HepG2 (cell line): ENCODE measurements at places on chromosomes 4 and X. TPM values are rescaled to one million over a fixed set of nuclear protein-coding genes. Genes with fewer than 3 reads are reported as not detected.
A peak's percentile ranks its signal among the peaks of the same experiment; 100 is the strongest.

PRR27 gene
- total RNA-seq: not detected in 2 replicates

CLDN34 gene
- total RNA-seq: 0.21 TPM in 1 of 2 replicates, not detected in the other

JAKMIP1 gene
- total RNA-seq: not detected in 2 replicates

TBL1X gene
- total RNA-seq: 17.6 and 23.9 TPM in 2 replicates

BST1 gene
- total RNA-seq: 0.22 and 0.49 TPM in 2 replicates

RS1 gene
- total RNA-seq: not detected in 2 replicates

IL15 gene
- 0.18 and 0.24 TPM in 2 replicates for total RNA-seq

DNA sequence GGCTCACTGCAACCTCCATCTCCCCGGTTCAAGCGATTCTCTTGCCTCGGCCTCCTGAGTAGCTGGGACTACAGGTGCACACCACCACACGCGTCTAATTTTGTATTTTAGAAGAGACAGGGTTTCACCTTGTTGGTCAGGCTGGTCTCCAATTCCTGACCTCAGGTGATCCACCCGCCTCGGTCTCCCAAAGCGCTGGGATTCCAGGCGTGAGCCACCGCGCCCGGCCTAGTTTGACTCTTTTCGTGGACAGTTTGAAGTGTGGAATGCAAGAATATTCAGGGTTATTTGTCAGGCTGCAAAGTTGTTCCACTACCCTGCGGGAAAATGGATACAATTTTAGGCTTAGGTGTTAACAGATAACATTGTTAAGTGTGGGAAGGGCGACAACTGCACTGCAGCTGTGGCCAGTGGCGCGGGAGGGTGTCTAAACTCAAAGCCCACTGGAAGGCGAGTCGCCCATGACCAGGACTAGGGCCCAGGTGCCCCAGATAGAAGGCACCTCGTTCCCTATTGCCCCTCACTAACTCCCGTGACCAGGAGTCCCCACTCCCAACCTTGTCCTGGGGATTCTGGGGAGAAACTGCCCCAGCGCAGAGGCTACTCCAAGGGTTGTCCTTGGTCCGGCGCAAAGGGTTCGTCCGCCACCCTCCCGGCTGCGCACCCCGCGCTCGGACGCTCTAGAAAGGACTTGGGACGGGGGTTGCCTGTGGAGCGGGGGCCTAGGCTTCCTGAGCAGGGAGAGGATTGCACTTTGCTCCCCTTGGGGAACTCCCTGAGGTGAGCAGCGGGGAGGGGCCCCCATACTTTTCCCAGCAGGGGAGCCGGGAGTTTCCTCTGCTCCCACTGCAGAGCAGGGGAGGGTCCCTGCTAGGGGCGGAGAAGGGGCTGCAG lies 1.1 kb upstream of the CD99 start:
- peak overlapping the region; percentile 84 for H3K27ac ChIP-seq
- no peaks in the 10 kb centered on the region for H3K27me3 ChIP-seq
- H3K36me3 ChIP-seq: no peaks in the 10 kb centered on the region

EPGN gene
- total RNA-seq: not detected in 2 replicates

- H3K4me3 ChIP-seq: no peak overlapping the region
- H3K27ac ChIP-seq: no peak overlapping the region
- H3K27me3 ChIP-seq: peaks cover 6% of the 10 kb centered on the region; the same call in 1 of the 3 replicates
- DNase-seq: no peak
These were observed 7.9 kb downstream of the EVC2 start for GRCh38 chr4:5700459-5700858.

DNA sequence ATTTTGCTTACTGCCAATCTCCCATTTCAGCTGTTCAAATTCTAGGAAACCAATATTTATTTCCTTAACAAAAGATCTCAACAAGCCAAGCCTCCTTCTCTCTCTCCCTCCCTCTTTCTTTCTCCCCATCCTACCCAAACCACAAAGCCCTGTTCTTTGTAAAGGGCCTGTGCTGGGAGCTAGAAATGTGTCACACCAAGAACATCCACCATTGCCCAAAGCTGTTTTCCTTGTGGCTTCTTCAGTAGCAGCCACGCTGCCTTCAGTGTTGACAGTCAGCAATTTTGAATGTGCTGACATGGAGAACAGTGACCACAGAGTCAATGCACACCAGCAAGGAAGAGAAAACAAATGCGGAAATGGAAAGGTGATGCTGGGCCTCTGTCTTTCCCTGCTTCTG lies 203.0 kb downstream of the MAML3 start:
- H3K27me3 ChIP-seq: no peaks in the 10 kb centered on the region; the same call in 1 of the 2 replicates
- no peak overlapping the region for H3K4me3 ChIP-seq
- H3K27ac ChIP-seq: no peak overlapping the region

DNA sequence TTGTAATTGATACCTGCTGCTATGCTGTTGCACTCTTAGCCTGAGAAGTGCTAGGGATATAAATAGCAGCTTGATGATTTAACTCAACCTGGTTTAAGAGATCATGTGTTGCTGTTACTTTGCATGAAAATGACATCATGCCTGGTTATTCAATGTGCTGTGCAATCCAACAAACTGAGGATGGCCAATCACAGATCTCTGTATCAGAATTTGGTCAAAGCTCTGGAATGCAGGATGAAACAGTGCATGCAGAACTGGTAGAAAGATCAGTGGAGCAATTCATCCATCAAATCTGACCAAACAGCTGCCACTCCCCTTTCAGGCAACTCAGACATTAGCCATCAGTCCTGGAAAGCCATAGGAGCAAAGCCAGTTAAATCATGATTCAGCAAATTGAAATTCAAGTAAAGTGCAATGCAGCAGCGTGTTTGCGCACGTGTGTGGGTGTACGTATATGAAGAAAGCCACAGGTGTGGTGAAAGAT lies 160.3 kb upstream of the RASGEF1B start:
- peaks cover 28% of the 10 kb centered on the region for H3K4me1 ChIP-seq
- no peaks in the 10 kb centered on the region for H3K36me3 ChIP-seq
- no peak overlapping the region for H3K4me3 ChIP-seq
- H3K27me3 ChIP-seq: no peaks in the 10 kb centered on the region

GAB3 gene
- not detected in 2 replicates for total RNA-seq

SPATA18 gene
- 13.2 and 13.9 TPM in 2 replicates for total RNA-seq

SPIN2B gene
- total RNA-seq: 8.7 and 10.4 TPM in 2 replicates

DNA sequence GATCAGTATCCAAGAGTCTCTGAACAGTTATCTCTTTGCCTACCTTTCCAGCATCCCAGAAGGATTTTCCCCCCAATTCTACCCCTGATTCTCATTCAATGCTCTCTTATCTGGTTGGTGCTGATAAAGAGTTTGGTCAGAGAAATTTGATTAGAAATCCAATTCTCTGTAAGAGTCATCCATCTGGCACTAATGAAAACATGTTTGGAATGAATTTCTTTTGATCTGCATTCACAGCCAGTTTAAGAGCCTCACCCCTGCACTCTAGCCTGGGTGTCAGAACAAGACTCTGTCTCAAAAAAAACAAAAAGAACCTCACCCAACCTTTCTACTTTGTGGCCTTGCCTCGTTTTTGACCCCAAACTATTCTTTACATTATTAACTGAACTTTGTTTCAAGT lies 122.1 kb downstream of the MANBA start:
- no peak overlapping the region for H3K4me3 ChIP-seq
- no peak overlapping the region for H3K27ac ChIP-seq
- H3K4me1 ChIP-seq: no peaks in the 10 kb centered on the region

DNA sequence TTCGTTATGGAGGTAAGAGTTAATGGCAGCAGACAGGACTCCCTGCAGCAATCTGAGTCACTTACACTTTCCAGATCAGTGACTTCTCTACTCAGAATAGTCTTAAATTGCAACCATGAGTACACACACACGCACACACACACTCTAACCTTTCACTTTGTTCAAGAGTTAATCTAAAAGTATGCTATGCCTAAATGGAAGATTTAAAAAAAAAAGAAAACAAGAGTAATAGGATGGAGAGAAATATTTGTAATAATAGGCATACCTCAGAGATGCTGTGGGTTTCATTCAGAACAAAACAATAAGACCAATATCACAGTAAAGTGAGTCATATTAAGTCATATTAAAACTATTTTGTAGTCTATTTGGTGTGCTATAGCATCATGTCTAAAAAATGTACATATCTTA lies 969.1 kb upstream of the PCDH10 start:
- H3K27ac ChIP-seq: no peak overlapping the region
- no peaks in the 10 kb centered on the region for H3K4me1 ChIP-seq
- H3K36me3 ChIP-seq: no peaks in the 10 kb centered on the region
- no peaks in the 10 kb centered on the region for H3K27me3 ChIP-seq
- no peak for DNase-seq

- H3K4me3 ChIP-seq: no peak overlapping the region
- peaks cover 37% of the 10 kb centered on the region for H3K36me3 ChIP-seq
- H3K27ac ChIP-seq: no peak overlapping the region
- DNase-seq: no peak
These were observed 64.1 kb downstream of the TNIP2 start for GRCh38 chr4:2691952-2692435.

DNA sequence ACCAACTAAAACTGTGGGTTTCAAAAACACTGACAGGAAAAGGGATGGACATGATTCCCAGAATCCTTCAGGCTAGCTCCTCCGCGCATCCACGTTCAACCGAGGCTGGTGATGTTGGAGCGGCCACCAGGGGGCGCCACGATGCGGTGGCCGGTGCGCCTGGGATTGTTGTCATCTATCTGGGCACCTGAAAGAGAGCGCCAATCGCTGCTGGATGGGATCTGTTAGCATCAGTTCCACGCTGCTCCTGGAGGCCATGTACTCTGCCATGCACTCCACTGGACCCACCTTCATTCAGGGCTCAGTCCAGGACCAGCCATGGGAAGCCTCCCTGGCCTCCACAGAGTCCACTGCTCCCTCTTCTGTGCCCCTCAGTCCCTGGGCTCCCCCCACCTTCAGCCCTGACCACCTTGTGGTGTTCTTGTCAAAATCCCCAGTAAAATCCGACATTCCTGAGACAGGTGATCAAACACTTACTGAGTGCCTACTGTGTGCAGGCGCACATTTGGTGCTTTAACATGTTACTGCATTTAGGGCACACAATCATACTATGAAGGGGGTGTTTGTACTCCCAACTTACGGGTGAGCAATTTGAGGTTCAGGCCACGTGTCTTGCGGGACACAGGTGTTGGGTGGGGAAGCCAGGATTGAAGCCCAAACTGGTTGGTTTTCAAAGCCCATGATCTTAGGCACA lies 71.1 kb downstream of the CRMP1 start:
- H3K4me1 ChIP-seq: no peaks in the 10 kb centered on the region; the same call in 1 of the 2 replicates
- H3K27ac ChIP-seq: no peak overlapping the region
- DNase-seq: no peak
- no peaks in the 10 kb centered on the region for H3K27me3 ChIP-seq

DNA sequence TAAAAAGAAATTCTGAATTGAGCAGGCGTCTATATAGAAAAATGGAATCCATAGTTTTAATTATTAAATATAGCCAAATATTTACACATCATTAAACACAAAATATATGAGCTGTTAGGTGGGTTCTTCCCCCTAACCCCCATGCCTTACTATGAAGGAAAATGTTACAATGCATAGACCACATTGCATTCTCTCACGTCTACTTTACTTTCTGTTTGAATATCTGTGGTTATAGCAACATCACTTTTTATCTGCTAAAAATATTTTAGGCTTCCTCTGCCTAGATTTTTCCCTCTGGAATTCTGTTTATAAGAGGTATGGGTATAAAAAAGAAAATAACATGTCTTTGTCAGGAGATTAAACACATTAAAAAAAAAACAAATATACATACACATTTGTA lies 73.1 kb downstream of the MAML3 start:
- DNase-seq: no peak
- no peak overlapping the region for H3K27ac ChIP-seq
- peaks cover 12% of the 10 kb centered on the region for H3K4me1 ChIP-seq
- peaks cover 18% of the 10 kb centered on the region; the same call in 2 of the 3 replicates for H3K27me3 ChIP-seq
- no peak overlapping the region for H3K4me3 ChIP-seq

DNA sequence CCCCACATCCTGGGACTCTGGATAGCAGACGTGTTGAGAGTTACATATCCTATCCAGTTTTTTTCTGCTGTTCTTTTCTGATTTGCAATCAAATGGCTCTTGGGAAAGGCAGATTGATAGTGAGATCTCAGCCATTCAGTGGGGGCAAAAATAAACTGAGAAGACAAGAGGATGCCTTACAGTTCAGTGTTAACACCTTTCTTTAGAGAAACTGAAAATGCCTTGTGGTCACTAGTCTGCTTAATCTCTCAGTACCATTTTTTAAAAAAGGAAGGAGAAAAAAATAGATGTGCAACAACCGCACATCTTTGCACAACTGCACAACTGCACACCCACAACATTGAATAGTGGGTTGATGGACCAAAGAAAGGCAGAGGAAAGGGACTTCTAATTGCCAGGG lies 109.3 kb downstream of the ARHGEF9 start:
- H3K36me3 ChIP-seq: no peaks in the 10 kb centered on the region
- H3K27ac ChIP-seq: no peak overlapping the region
- H3K27me3 ChIP-seq: no peaks in the 10 kb centered on the region
- DNase-seq: no peak

GRCh38 chr4:107951551-107951950 lies 20.2 kb downstream of the CYP2U1 start:
- no peak overlapping the region for H3K4me3 ChIP-seq
- no peak for DNase-seq
- H3K4me1 ChIP-seq: no peaks in the 10 kb centered on the region
- H3K36me3 ChIP-seq: no peaks in the 10 kb centered on the region
- H3K27ac ChIP-seq: no peak overlapping the region

DNA sequence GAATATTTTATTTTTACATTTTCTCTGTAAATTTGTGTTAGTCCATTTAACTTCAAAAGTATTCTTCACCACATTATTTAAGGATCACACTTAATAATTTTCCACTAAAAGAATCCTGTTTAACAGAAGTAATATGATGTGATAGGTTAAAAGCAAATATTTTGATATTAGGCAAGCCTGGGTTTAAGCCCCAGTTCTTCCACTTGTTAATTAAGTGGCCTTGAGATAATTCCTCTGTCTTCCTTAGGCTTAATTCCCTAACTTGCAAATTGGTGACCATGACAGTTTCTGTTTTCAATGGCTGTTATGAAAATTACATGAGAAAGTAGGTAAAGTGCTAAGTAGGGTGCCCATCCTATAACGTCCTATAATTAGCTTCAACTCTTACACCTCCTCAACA lies 129.9 kb upstream of the ATOH1 start:
- no peak for DNase-seq
- H3K27ac ChIP-seq: no peak overlapping the region
- H3K4me1 ChIP-seq: no peaks in the 10 kb centered on the region
- H3K4me3 ChIP-seq: no peak overlapping the region
- H3K27me3 ChIP-seq: no peaks in the 10 kb centered on the region
- H3K36me3 ChIP-seq: no peaks in the 10 kb centered on the region

MTNR1A gene
- not detected in 2 replicates for total RNA-seq

PDLIM3 gene
- total RNA-seq: 5.9 and 6.3 TPM in 2 replicates

- no peaks in the 10 kb centered on the region for H3K36me3 ChIP-seq
- H3K27me3 ChIP-seq: no peaks in the 10 kb centered on the region
- H3K27ac ChIP-seq: no peak overlapping the region
- no peak for DNase-seq
- H3K4me3 ChIP-seq: no peak overlapping the region
These were observed 620.0 kb downstream of the ANKRD50 start for GRCh38 chr4:124092541-124092984.

DNA sequence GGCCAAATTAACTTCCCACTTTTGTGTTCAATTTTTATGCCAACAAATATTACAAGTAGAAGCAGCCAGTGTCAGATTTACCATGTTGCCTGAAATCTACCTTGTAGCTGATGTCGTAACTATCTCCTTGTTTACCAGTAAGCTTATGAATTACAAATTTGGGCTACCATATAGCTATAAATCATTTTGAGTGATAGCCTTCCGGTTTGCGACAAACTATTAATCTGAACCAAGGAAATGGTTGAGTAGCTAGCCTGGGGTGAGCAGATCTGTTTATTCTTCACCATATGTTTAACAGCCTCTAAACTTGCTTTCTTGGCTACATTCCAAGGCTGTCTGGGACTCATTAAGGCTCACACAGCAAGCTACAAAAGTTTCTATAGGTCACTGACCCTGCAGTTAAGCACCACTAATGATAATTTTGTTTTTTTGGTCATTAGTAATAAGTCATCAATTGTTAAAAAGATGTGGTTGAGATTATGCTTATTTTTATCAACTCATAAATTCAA lies 218.7 kb upstream of the SPOCK3 start:
- no peak for DNase-seq
- no peaks in the 10 kb centered on the region for H3K27me3 ChIP-seq
- H3K36me3 ChIP-seq: no peaks in the 10 kb centered on the region
- no peak overlapping the region for H3K4me3 ChIP-seq
- no peak overlapping the region for H3K27ac ChIP-seq
